Activated CD4-positive, alpha-beta T cell treated with anti-CD3 and anti-CD28 coated beads, Interleukin-2, amount 50 U/mL, for 4 hours (primary cell): ENCODE measurements at places on chromosomes 11 and 22.
A peak's percentile ranks its signal among the peaks of the same experiment; 100 is the strongest.

DNA sequence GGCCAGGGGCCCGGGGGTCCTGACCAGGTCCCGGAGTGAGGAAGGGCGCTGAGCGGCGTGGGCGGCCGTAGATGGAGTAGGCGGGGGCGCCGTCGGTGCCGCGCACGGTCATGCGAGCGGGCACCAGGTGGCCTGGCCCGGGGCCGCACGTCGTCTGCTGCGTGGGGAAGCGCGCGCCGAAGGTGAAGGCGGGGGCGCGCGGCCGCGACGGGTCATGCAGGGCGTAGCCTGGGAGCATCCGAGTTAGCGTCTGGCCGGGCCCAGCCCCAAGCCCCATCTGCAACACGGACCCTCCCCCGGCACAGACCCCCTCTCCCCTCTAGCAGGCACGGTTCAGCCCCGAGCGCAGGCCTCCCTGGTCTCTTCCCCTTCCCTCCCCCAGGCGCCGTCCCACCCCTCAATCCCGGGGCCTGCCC, 1.7 kb upstream of the TYMP start:
- peak; percentile 72 for DNase-seq

DNA sequence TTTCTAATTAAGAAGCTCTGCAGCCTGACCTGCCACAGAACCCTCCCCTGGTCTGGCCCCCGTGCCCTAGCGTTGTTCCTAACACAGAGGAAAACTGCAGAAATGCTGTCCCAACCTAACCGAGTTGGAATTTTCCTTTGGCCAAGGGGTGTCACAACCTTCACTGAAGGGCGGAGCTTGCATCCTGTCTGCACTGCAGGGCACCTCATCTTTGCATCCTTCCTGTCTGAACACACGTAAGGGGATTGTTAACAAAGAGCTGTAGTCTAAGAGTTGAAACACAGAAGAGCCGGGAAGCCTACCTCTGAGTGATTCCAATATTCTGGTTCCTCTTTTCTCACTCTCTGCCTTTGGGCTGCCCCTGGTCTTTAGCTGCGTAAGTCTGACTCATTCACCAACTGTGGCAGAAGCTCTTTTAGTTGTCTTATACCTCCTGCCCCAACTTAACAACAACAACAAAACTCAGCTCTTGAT, 1.6 kb downstream of the DIXDC1 start:
- no peak for DNase-seq

- no peak for DNase-seq
Measured at GRCh38 chr11:36165621-36166397, 123.4 kb downstream of the COMMD9 start.

- DNase-seq: no peak
Measured at GRCh38 chr22:26477341-26477731, 6.2 kb downstream of the HPS4 start.

DNA sequence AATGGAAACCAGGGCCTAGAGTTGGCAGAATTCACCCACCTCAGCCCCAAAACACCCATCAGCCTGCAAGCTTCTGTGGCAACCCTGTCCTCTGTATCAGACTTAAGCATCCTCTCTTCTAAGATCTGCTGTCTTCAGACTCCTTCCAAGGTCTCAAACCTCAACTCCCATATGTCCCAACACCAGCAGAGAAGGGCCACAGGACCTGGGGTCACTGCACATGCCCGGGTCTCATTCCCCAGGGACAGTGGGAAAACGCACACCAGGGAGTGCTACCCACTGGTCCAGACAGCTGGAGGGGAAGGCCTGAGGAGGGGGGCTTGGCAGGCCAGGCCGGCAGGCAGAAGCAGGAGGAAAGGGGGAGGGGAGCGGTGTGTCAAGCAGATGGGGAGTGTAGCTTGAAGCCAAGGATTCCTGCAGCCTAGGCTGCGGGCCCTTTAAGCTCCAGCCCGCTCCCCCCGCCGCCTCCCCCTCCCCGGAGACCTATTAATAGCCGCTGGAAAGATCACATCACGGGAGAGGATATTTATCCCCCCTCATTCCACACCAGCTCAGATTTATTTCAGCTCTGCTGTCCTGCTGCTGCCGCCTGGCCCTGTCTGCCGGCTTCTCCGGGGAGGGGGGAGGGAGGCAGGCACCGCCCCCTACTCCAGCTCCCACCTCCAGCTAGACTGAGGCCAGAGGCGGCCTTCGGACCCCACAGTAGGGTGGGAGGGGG, 16.7 kb downstream of the BCL9L start:
- DNase-seq: no peak

- DNase-seq: no peak
Measured at GRCh38 chr11:8566613-8567210, 27.3 kb downstream of the STK33 start.

DNA sequence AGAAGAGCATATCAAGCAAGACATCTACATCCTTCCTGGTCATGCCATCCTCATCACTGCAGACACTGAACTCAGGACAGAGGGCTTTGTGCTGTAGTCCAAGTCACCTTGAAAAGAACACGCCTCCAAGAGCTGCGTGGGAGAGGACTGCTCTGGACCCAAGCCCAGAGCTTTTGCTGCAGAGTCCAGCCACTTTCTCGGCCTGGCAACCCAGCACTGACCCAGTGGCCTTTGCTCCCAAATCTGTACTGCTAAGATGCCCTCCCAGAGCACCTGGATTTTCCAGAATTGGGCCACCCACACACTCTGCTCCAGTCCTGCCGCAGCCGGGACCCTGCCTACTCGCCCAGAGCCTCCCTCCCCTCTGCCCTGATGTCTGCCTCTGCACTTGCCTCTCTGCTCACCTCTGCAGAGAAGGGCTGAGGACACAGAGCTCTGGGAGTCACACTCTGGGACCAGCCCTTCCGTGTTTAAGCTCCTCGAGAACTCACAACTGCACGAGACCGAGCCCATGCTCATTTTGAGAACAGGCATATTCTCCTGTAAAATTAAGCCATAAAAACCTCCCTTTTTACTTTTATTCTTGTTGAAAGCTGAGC, 83.8 kb upstream of the CSNK2A3 start:
- DNase-seq: no peak

DNA sequence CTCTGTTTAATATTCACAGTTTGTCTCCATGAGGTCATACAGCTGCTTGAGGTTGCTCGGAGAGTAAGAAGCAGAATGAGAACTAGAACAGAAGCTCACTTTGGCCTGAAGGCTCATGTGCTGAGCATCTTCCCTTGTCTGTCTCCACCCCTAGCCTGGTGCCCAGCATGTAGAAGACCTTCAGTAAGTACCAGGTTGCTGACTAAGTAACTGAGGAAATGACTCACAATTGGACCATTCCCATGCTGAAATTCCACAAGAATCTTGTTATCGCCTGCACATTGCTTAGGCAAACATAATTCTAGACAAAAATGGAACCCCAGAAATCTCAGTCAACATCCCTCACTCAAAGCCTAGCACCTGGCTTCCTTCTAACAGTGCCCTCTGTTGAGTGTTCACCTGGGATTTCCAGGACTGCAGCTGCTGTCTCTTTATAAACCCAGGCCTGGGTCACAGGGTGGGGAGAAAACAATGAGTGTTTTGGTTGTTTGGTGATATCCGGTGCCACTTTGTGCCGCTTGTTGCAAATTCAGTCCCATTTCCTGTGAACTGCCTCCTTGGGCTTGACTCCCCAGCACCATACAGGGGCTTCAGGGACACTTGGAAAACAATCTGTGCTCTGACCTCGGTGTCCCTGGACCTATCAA, 406.8 kb downstream of the ETS1 start:
- DNase-seq: no peak

- no peak for DNase-seq
Measured at GRCh38 chr22:19728836-19729235, 5.5 kb downstream of the GP1BB start.

DNA sequence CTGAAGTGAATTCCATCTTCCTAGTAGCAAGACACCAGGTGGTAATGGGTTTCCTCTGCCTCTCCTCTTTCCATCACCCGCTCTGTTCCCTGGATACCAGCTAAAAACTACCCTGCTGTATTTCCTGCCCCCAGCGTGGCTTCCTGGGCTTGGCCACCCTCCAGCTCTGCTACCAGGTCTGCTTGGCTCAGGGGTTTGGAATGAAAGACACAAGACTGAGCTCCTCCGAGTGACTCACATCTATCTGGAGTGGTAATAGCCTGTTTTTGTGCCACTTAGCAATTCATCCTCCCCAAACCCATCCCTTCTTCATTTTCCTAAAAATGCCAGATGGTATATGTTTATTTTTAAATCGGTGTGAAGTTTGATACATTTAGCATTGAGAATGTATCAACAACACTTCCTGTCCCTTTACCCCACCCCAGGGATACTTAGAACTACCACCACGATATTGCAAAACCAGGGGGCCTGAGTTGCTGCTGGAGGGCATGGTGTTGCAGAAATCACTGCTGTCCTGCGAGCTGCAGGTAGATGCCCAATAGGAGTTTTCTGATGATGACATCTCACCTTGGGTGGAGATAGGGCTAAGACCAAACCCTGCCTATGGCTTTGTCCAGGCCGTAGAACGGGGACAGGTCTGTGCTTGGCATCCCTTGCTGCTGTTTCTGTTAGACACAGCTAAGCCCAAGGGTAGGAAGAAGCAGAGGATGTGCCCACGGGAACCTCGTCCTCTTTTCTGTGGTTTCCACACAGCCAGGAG, 7.5 kb upstream of the MICAL3 start:
- no peak for DNase-seq

- DNase-seq: no peak
Measured at GRCh38 chr11:121435132-121435531, 17.0 kb upstream of the SORL1 start.

GRCh38 chr11:70440206-70440605, 41.9 kb downstream of the CTTN start:
- no peak for DNase-seq

DNA sequence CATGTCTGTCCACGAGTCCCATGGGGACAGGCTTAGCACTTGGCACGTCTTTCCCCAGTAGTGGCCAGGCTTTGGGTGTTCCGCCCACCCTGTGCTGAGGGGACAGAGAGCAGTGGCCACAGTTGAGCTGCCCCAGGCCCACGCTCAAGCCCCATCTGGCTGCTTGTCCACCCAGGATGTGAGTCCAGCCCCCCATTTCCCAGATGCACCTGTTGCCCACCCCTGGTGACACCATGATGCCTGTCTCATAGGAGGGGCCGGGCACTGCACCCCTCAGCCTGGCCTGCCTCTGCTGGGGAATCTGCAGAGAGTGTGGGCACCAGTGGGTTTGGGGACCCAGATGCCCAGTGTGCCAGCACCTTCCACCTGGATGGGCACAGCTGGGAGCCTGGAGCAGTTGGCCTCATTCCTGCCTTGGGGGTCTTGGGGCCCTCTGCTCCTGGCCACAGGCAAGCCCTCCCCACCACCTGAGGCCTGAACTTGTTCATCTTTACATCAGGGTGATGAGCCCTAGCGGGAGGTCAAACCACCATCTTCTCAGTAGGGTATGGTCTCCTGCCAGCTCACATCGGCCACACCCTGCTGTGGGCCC, 5.7 kb downstream of the SIGIRR start:
- DNase-seq: no peak

DNA sequence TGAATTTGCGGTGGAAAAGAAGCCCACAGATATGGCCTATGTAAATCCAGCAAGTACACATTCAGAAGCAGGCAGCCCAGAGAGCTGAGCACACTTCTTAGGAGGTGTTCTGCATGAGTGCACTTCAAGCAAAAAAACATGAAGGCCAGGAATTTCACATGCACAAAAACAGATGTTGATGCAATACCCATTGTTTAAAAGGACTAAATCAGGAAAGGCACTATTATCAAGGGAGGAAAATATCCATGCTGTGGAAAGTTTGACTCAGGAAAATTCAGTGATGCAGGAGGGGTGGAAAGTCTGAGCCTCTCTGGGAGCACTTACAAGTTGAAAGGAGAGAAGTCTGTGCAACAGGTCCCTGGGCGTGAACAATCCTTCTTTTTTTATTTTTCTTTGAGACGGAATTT, 15.8 kb upstream of the CARS1 start:
- DNase-seq: no peak

GRCh38 chr11:45860348-45860747, 13.1 kb downstream of the CRY2 start:
- no peak for DNase-seq

DNA sequence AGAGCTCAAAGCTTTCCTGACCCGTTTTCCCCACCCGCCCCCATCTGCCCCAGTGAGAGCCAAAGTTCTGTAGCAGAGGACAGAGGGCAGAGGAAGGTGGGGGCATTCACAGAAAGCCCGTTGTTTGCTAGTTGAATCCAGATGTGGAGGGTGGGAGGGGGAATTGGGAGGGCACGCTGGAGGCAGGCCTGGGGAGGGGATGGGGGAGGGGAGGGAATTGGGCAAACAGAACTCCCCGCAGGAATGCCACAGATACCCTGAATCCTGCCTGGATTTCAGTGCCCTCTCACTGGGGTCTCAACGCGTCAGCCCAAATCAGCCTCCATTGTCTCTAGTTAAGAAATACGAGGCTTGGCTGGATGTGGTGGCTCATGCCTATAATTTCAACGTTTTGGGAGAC, 12.9 kb upstream of the OAF start:
- DNase-seq: no peak

DNA sequence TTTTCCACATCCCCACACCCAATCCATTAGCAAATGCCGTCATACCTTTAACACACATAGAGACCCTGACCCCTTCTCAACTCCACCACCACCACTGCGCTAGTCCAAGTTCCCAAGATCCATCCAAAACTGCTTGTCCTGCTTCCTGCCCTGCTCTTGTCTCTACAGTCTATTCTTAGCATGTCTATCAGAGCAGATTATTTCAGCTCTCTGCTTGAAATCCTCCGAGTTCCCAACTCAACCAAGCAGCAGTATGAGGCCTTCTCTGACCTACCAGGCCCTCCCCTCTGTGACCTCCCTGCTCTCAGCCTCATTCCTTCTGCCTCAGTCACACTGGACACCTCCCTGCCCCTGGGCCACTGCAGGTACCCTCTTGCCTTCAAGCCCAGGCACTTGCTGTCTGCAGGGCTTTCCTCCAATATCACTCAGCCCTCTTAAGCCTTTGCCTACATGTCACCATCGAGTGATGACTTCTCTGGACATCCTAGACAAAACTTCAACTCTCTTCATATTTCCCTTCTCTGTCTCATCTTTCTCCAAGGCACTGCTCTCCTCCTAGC, 134.6 kb downstream of the SPATA19 start:
- no peak for DNase-seq

GRCh38 chr22:41524809-41525449, 19.3 kb downstream of the POLR3H start:
- DNase-seq: peak; percentile 58
